ENCODE measurements at places on chromosomes 3 and 15.
A peak's percentile ranks its signal among the peaks of the same experiment; 100 is the strongest.

GRCh38 chr3:123286308-123287023, 84.7 kb downstream of the SEC22A start:
- DNase-seq, result peak; percentile 32

DNA sequence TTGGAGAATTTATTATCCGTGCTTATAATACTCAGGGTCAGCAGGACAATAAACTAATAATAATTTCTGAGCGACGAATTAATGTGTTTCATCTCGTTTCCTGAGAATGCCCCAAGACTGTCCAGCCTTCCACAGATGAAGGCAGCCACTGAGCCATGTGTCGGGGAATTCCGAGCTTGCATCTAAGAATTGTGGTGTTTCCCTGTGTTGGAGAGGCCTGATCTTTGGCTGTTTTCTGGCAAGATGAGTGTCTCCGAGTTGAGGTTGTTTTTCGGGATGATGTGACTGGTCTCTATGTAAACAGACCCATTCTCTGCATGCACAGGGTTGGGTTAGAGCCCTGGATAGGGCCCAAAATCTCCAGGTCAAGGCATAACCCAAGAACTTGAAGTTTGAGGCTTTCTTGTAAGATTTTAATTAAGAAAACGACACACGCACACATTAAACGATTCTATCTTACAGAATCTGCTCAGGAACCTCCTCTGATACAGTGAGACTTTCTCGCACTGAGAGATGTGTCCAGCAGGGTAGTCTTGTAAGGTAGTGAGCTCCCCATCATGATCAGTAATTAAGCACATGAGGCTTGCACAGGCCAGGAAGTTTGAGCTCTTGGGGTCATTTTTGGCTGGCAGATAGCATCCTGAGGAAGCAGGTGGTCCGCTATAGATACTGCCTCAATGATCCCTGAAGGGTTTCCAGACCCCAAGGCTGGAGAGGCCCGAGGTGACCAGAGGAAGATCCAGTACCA, 14.4 kb downstream of the FGD5 start:
- no peak for DNase-seq

- DNase-seq, result no peak
Measured at GRCh38 chr15:39510001-39510701, 70.7 kb upstream of the THBS1 start.

GRCh38 chr3:39149059-39149455, 4.3 kb downstream of the CSRNP1 start:
- no peak for DNase-seq

DNA sequence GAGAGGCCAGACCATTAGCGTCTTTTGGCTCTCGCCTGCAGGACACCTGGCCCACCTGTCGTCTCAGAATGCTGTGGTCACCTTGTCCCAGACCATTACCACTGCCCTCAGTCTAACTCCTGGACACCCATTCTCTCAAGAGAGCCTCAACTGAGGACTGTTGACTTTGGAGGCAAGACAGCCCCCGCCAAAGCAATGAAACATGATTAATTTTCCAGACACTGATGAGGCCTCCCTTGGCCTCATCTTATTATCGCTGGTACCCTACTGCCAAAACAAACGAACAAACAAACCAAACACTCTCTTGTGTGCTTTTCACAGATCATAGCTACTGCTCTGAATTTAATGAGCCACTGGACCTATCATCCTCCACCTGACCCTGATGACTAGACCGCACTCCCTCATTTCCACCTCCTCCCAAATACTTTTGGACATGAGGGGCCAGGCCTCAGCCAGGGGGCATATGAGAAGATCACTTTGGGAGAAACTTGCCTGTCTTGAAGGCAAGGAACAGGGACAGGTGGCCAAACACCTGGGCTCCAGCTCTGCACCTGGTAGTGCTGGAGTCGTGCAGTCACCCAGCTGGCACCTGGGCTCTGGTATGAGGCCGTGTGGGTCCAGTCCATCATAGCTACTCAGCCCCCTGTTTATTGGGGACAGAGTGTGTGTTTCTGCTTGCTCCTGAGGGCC, 27.6 kb downstream of the ALS2CL start:
- peak; percentile 34 for DNase-seq

GRCh38 chr3:13718000-13718399, 161.9 kb downstream of the WNT7A start:
- DNase-seq, result no peak

GRCh38 chr15:56794553-56795329, 61.4 kb upstream of the ZNF280D start:
- DNase-seq, result no peak

DNA sequence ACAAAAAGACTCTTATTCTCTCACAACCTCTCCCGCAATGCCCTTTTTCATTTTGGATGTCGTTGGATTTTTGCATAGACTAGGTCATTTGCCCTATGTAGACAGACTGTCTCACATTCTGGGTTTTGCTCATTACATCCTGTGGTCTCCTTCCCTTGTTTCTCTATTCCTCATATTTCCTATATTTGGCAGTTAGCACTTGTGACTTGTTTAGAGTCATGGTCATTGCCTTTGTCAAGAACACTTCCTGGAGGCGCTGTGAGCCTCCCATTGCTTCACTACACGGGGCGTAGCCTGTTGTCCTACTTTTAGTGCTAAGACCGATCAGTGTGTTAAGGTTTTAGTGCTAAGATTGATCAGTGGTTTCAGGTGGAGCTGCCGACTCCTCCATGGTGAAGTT, 16.1 kb upstream of the TATDN2 start:
- no peak for DNase-seq

- DNase-seq, result no peak
Measured at GRCh38 chr3:120064641-120065040, 29.6 kb downstream of the GSK3B start.

GRCh38 chr3:12969486-12969885, 103.7 kb downstream of the IQSEC1 start:
- DNase-seq, result no peak

DNA sequence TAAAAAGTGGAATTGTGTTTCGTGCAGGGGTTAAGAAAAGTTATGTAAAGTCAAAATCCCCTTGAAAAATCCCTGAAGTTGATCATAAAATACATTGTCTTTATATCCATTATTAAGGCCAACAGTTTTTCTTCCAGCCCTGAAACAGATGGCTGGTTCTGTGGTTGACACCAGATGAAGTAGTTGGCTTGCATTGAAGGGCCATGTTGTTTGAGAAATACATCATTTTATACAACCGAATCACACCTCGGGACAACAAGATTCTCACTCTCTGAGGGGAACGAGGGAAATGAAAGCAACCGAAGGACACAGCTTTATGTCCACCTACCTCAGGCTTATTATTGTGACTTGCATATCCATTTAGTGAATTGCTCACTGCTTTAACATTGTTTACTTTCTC, 126.0 kb upstream of the MITF start:
- no peak for DNase-seq

DNA sequence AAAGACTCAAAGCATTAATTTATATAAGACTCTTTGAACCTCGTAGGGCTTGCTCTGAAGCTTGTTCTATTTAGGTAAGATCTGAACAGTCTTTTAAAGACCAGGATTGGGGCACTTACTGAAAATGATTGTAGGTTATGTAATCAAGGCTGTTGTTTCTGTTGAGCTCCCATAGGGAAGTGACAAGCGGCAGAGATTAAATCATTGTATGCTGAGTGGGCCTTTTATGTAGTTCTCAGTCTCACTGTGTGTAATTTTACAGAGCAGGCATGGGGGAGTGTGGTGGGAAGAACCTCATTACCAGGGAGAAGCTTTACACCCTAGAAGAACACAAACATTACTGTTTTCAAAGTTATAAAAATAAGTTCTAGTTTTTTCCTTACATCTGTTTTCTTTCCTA, 160.0 kb upstream of the SNTN start:
- DNase-seq, result no peak

DNA sequence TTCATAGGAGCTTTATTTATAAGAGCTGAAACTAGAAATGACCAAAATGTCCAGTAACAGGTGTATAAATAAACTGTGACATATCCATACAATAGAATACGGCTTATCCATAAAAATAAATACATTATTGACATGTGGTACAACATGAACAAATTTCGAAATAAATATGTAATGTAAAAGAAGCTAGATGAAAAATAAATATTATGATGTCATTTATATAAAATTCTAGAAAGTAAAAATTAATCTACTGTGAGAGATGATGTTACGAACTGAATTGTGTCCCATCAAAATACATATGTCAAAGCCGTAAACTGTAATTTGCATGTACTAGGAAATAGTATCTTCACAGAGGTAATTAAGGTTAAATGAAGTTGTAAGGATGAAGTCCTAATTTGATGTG, 1104.9 kb downstream of the NSUN3 start:
- no peak for DNase-seq

DNA sequence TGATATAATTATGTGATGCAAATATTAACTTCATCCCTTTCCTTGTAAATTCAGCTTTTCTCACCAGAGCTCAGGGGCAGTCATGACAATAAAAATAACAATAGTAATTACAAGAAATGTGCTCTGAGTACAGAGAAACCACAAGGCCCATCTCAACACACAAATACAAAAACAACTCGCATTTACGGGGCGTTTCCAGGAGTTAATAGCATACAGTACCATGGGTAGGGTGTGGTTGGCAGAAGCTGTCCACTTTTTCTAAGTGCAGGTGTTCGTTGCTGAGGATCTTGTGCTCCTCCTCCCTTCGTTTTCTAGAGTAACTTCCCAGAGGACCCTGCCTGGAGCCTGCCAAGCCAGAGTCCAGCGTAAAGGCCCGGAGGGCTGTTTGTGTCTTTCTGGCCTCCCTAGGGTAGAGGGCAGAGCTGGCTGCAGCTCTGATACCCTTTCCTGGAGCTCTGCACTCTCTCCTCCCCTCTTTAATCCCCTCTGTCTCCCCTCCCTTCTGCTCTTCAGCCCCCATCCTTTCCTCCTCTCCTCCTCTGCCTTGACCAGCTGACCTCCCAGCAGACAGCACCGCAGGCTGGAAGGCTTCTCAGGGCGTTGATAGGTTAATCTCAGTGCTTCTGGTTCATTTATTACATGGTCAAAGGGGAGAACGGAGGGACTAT, 11.4 kb downstream of the SEMA3G start:
- peak; percentile 12 for DNase-seq

DNA sequence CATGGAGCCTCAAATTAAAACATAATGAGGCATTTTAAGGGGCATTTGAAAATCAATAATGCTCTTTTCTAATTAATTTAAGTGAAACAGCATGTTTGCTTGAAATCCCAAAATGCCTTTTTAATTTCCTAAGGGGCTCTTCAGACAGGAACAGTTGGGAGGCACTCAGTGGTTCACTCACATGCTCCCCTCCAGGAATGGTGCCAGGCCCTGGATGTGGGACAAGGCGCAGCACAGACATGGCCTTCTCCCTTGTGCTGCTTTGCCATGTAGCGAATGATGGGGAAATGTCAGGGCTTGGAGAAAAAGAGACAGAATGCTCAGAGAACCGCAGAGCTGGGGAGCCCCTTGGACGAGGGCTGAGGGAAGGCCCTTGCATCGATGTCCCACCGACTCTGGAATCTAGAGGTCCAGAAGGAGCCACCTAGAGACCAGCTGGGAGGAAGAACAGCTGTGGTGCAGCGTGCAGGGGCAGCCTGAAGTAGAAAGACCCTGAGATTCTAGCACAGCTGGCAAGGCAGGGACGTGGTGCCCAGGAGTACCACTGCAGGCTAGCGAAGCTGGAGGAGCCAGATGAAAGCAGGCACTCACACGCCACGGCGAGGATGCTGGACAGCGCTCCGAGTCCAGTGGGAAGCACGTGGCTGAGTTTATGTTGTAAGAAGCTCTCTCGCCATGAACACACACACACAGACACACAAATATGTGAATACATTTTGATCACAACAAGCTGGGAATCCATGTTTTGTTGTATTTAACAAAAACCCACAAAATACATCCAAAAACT, 27.0 kb downstream of the NSMCE3 start:
- DNase-seq, result no peak

- no peak for DNase-seq
Measured at GRCh38 chr3:148884261-148884660, 19.2 kb downstream of the CPA3 start.

DNA sequence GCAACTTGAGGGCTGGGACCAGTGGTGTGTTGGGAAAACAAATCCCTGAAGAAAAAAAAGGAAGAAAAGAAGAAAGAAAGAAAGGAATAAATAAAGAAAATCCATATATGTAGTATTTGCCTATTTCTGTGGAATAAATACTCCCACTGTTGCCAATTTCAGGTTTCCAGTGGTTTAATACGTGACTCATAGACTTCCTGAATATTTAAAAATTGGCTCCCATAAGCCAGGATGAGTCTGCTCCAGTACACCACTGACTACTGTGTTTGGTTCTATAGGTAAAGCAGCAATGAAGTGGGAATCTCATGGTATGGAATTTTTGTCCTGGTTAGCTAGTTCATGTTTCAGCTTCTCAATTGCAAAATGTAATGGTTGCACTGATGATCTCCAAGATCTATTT, 31.6 kb downstream of the PYDC2 start:
- no peak for DNase-seq

DNA sequence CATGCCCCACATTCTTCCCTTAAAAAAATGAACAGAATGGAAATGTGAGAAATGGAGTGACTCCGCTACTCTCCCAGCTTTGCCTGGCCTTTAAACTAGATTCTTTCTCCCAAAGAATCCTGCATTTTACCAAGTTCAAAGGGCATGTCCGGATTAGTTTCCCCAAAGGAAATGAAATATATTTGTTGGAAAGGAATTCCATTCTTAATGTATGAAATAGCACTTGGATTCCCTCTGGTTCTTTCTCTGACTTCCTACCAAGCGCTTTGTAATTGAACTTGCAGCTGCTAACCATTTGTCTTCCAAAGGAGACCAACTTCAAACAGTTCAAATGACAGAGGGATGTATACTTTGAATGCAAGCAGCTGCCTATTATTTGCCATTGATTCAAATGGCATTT, 18.9 kb downstream of the MAP2K1 start:
- no peak for DNase-seq

DNA sequence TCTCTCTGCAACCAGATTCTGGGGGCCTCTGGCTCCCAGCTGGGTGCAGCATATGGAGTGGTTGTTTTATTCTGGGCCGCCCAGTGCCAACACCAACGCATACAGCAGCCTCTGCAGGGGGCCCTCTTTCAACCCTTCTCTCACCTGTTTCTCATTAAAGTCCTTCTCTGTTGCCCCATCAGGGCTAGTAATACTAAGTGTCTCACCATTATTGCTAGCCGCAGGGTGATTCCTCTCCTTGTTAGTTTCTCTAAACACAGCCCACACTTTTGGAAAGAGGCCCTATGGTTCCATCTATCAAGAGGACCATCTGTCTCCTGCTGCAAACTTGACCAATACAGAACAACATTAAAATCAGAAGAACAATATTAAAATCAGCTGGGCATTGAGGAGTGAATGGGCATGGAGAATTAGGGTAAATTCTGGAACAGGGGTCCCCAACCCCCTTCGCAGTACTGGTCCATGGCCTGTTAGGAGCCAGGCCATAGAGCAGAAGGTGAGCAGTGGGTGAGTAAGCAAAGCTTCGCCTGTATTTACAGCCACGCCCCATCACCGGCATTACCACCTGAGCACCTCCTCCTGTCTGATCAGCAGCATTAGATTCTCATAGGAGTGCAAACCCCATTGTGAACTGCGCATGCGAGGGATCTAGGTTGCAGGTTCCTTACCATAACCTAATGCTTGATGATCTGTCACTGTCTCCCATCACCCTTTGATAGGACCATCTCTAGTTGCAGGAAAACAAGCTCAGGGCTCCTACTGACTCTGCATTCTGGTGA, 36.5 kb downstream of the ALS2CL start:
- no peak for DNase-seq
